Fibroblast of skin of right quadriceps (primary cell): ENCODE measurements at places on chromosomes 5 and 9.
A peak's percentile ranks its signal among the peaks of the same experiment; 100 is the strongest.

DNA sequence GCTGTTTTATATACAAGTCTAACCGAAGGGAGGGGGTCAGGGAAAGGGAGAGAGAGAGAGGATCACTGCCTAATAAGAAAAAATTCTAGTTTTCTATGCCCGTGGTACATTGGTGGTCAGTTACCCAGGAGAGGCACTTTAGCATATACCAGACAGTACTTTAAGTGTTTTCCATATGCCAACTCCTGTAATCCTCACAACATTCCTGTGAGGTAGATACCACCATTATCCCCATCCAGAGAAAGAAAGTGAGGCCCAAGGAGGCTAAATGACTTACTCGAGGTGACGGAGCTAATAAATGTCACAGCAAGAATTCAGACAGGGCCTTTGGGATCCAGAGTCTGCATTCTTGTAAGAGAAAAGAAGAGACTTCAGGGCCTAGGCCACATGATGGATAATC lies 161.8 kb downstream of the NTRK2 start:
- DNase-seq = no peak

DNA sequence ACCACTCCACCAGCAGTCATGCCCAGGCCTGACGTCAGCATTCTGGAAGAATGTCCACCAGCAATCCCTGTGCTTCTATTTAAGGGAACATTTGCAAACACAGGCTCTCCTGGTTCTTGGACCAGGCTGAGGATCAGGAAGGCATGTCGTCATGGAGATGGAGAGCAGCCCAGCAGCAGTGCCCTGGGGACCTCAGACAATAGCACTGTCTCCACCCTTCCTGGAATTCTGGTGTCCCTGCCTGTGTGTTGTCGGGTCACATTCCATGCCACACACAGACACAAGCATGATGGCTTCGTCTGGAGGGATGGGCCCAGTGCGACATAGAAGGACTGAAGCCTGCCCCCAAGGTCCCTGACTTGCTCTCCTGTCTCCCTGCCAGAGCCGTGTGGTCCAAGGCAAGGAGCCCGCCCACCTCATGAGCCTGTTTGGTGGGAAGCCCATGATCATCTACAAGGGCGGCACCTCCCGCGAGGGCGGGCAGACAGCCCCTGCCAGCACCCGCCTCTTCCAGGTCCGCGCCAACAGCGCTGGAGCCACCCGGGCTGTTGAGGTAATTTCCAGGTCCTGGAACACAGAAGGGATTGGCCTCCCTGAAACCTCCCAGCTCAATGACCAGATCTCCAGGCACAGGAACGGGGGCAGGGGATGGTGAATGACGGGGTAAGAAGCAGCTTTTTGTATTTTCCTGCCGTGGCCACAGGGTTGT lies 43.8 kb downstream of the STOM start:
- peak; percentile 68 for DNase-seq

DNA sequence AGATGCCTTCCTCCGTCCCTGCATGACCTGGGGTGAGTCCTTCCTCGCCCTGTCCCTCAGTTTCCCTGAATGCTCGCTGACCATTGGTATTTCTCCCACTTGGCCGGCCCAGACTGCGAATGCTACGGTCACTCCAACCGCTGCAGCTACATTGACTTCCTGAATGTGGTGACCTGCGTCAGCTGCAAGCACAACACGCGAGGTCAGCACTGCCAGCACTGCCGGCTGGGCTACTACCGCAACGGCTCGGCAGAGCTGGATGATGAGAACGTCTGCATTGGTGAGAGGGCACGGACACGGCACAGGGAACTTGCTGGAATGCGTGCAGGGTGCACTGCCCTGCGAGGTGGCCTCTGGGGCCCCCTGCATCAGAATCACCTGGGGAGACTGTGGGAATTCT lies 77.1 kb downstream of the NTNG2 start:
- no peak for DNase-seq

- DNase-seq = no peak
These were observed 283.7 kb downstream of the TLR4 start for GRCh38 chr9:117987945-117988344.

DNA sequence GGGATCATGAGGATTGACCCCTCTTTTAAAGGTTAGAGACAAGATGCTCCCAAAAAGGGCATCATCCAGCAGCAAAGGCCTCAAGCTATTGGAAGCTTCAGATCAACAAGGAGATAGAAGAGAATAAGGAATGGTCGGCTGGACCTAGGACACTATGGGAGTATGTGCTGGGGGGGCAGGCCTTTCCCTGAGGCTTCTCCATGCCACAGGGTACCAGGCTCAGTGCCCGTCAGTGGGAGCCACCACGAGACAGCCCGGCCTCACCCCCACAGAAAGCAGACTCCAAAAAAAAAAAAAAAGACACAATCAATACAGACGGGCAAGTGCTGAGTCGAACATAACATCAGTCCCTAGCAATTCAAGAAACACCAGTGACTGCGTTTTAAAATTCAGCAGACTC lies 117.4 kb downstream of the KLHL3 start:
- no peak for DNase-seq

- no peak for DNase-seq
These were observed 34.7 kb downstream of the SH3TC2 start for GRCh38 chr5:149028161-149028560.

- DNase-seq = no peak
These were observed 94.6 kb downstream of the RAPGEF1 start for GRCh38 chr9:131645078-131645776.

DNA sequence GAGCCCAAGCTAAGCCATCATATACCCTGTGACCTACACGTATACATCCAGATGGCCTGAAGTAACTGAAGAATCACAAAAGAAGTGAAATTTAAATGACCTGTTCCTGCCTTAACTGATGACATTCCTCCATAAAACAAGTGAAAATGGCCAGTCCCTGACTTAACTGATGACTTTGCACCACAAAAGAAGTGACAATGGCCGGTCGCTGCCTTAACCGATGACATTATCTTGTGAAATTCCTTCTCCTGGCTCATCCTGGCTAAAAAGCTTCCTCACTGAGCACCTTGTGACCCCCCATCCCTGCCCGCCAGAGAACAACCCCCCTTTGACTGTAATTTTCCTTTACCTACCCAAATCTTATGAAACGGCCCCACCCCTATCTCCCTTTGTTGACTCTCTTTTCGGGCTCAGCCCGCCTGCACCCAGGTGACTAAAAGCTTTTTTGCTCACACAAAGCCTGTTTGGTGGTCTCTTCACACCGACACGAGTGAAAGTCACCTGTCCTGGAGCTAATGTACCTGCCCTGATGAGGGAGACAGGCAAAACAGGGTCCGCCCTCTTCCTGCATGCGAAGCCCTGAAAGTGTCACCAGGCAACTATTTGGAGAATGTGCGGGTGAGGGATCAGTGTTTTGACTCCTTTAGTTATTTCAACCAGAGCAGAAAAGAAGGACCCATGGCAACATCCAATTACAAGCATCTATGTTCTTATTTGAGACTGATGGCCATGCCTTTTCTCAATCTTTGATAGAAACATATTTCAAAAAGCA lies 266.1 kb downstream of the SMARCA2 start:
- DNase-seq = peak; percentile 12

GRCh38 chr9:93236541-93237206 lies 52.7 kb downstream of the WNK2 start:
- no peak for DNase-seq

DNA sequence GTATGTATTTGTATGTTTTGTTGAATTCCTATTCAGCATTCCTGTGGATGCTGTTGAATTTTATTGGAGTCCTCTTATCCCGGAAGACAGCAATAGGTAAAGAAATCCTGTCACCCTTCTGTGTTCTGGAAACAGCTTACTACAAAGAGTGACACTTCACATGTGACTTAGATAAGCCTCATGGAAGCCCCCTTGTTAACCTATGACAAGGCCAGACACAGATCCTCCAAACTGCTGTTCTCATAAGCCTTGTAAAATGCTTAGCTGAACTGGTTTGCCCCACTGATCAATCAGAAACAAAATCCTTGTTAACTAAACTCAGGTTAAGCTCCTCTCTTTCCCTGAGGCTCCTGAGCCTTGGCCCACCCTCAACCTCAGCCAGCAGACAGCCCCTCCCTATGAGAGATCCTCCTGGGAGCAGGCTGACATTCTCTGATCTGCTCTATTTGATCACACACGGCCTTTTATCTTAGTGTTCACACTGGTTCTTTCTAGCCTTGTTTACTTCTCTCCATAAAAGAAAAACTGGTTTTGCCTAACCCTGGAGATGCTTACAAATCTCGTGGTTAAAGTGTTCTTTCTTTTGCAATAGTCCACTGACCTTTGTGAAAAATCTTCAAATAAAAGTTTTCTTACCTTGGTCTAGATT lies 29.4 kb upstream of the ATP6V1G1 start:
- no peak for DNase-seq

DNA sequence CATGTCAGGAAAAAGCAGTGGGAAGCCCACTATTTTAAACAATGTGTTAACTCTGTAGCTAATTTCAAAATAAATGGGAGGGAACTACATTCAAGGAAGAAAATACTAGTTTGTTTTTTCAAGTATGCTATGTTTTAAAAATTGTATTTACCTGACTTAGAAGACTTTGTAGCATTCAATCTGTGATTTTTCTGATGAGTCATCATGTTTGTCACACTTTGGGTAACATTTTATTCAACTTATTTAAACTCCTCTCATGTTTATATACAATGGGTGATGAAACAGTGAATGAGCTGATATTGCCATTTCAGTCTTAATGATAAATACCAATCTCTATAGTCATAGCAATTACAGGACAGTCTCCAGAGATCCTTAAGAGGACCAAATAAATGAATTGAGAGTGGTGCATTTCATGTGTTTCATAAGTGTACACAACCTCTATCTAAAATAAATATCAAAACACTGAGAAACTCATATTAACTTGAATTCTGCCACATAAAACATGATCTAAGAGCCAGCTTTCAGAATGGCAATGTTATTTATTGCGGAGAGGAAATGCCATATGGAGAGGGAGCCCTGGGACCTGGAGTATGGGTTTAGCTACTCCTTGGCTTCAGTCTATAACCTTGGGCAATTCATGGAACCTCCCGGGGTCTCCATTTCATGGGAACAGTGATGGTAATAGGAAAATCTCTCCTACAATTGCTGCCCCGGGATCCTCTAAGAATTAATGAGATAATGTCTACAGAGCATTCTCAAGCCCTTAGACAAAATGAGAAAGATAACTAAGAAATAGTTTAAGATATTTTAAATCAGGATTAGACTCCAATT lies 913.9 kb downstream of the TLE4 start:
- no peak for DNase-seq

- peak; percentile 68 for DNase-seq
These were observed 102.9 kb downstream of the C9orf152 start for GRCh38 chr9:110105107-110105506.

GRCh38 chr5:96663608-96664007 lies 1.4 kb downstream of the CAST start:
- no peak for DNase-seq

GRCh38 chr5:1931604-1932231 lies 49.0 kb upstream of the IRX4 start:
- no peak for DNase-seq

DNA sequence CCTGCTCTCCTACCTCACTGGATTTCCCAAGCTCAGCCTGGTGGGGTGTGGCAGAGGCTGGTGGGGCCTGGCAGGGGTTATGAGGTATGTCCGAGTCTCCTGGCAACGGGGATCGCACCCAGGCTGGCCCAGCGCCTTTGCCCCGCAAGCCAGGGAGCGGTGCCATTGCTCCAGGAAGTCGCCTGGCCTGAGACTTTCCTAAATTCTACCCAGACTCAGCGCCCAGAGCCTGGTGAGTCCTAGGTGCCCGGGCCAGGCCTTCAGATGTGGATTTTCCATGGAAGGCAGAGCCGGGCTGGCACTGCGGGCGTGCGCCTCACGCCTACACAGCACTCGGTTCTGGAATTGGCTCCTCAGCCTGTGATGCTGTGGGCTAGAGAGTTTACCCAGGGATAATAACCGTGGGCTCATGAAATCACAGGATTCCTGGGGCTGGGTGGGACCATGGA lies 155.4 kb upstream of the COL5A1 start:
- no peak for DNase-seq

DNA sequence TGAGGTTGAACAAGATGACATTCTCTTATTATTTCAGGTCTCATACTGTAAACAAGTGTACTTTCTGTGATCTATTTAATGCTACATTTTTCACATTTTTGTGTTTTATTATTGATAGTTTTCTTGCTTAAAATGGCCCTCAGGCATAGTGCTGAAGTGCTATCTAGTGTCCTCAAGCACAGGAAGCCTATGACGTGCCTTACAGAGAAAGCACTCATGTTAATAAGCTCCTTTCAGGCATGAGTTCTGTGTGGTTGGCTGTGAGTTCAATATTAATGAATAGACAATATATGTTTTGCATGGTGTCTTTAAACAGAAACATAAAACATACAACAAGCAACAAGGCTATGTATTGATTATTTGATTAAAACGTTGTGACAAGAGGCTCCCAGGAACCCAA lies 450.1 kb downstream of the PLK2 start:
- no peak for DNase-seq

DNA sequence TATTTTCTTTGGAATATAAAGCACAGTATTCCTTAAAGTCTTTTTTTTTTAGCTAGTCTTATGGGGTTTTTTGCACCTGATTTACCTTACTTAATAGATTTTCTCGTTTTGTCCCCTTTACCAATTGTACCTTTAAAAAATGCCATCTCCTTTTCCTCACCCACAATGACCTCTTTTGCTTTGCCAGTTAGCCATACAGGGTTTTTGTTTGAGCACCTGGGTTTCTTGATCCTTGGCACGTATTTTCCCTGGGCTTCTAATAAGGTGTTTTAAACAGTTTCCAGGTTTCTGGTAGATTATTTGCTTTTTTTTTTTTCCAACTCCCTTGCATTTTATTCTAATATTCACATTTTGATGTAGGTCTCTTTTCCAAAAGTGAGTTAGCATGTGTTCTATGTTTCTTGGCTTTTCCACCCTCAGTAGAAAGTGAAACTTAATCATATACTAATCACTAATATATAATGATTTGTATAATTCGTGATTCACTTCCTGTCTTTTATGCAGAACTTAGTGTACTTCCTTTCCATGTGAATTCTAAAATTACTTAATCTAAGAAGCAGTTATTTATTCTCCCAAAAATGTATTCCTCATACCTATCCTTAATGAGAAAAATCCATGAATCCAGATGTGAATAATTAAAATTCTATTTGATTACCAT lies 673.9 kb upstream of the RGMB start:
- DNase-seq = peak; percentile 35

- no peak for DNase-seq
These were observed 24.8 kb downstream of the CCNJL start for GRCh38 chr5:160287378-160288051.

- DNase-seq = peak; percentile 46
These were observed 87.1 kb upstream of the SAP30L start for GRCh38 chr5:154358516-154359220.

DNA sequence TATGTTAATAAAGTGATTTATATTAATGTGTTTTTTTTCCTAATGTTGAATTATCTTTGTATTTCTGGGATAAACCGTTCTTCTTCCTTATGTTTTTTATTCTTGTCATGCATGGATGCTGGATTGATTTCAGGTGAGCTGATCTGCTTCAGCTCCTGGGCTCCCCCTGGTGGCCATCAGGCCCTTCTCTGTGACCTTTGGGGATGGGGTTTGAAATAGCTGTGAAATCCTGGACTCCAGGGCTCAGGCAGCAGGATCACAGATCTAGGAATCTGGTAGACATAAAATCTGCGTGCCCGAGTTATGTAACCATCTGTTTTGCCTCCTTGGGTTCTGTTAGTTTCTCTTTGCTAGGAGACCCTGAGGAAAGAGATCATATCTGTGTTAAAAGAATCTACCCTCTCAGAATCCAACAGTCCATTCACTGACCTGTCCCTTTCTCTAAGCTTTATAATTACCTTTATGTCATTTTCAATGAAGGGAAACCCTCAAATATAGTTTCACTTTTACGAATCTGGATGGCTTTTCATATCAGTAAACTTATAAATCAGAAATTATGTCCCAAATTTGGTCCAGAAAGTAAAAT lies 12.2 kb upstream of the OR13J1 start:
- peak; percentile 62 for DNase-seq

- DNase-seq = peak; percentile 87
These were observed 638.6 kb downstream of the SEMA5A start for GRCh38 chr5:8907168-8907868.
